ENCODE measurements at places on chromosomes 7 and 10.
A peak's percentile ranks its signal among the peaks of the same experiment; 100 is the strongest.

DNA sequence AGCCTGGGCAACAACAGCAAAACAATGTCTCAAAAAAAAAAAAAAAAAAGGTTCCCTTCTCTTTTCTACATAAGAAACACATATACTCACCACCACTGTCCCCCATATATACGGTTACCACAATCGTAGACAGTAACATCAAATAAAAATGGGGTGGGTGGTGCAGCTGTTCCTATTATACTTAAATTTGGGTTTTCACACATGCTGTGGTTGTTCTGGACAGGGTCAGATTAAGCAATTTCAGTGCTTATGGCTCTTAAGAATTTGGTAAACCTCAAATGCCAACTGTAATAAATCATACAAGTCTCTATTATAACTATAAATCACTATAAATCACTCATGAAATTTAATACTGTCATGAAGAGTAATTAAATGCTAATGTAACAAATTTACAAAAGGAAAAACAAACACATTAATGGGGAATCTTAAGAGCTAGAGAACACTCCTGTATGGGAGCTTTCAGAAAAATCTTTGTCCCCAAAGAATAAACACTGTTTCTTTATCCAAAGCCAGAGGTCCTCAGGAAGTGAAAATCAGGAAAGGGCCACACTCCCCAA, 143.6 kb downstream of the GLI3 start:
- no peak for DNase-seq

- DNase-seq: no peak
These were observed 59.8 kb downstream of the NKX6-2 start for GRCh38 chr10:132726194-132726593.

GRCh38 chr10:128125416-128125943, 743 bp downstream of the MKI67 start:
- DNase-seq: peak; percentile 37

GRCh38 chr10:60399328-60399727, 9.7 kb upstream of the ANK3 start:
- no peak for DNase-seq

GRCh38 chr10:129643266-129643665, 176.2 kb downstream of the MGMT start:
- no peak for DNase-seq

GRCh38 chr10:34985823-34986222, 104.3 kb downstream of the CUL2 start:
- DNase-seq: no peak

- DNase-seq: no peak
These were observed 5.6 kb upstream of the EMX2 start for GRCh38 chr10:117536866-117537435.

DNA sequence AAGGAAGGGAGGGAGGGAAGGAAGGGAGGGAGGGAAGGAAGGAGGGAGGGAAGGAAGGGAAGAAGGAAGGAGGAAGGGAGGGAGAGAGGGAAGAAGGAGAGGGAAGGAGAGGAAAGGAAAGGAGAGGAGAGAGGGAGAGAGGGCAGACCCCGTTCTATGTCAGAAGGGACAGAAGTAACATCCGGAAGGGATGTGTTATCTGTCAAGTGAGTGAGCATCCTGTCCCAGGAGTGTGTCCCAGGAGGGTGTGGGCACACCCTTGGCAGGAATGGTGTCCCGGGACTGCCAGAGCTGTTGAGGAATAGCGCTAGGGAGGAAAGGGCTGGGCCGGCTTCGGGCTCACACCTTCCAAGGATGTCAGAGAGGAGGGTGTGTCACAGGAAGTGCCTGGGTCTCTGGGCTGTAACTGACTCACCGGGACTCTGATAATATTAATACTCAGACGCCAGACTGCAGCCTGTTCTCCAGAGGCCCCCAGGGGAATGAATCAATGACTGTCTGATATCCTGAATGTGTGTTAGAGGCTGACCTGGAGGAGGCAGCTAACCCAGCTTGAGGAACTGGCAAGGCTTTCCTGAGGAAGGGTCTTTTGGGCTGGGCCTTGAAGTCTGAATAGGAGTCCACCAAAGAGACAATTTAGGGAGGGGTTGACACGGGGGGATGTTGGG, 125.6 kb upstream of the TNRC18 start:
- no peak for DNase-seq

GRCh38 chr10:43209651-43210141, 57.2 kb downstream of the RASGEF1A start:
- DNase-seq: no peak
